Osteocyte (in vitro differentiated cells): ENCODE measurements at places on chromosomes 3 and 15.
A peak's percentile ranks its signal among the peaks of the same experiment; 100 is the strongest.

DNA sequence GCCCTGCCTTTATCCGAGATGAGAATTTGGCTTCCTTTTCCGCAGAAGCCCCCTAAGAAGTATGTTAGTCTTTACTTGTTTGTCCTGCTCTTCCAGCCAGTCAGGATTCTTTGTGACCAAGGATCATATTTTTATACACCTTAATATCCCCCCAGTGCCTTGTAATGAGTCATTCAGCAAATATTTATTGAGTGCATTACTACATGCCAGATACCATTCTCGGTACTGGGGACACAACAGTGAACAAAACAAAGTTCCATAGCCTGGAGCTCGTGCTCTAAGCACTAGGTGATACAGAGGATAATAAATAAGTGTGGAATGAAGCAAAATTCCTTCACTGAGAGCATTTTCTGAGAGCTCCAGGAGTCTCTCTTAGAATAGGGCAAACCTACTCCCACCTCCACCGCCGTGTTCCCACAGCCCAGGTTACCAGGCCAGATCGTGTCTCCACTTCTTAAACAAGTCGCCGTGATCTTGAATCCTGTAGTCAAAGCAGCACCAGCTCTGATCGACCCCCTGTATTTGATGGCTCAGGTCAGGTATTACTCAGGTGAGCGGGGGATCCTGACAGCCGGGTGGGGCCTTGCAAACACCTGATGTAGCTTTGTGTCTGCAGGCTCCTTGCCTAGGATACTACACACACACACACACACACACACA, 18.5 kb downstream of the TTC21A start:
- H3K27me3 ChIP-seq, result no peaks in the 10 kb centered on the region
- peaks cover 2% of the 10 kb centered on the region for H3K36me3 ChIP-seq
- no peak for DNase-seq
- no peak overlapping the region for H3K4me3 ChIP-seq
- peaks cover 26% of the 10 kb centered on the region for H3K4me1 ChIP-seq

- H3K4me1 ChIP-seq, result peaks cover 6% of the 10 kb centered on the region
- no peaks in the 10 kb centered on the region for H3K36me3 ChIP-seq
- no peak overlapping the region for H3K27ac ChIP-seq
- peaks cover 85% of the 10 kb centered on the region for H3K27me3 ChIP-seq
- DNase-seq, result no peak
Measured at GRCh38 chr3:194168994-194169393, 33.0 kb downstream of the HES1 start.

DNA sequence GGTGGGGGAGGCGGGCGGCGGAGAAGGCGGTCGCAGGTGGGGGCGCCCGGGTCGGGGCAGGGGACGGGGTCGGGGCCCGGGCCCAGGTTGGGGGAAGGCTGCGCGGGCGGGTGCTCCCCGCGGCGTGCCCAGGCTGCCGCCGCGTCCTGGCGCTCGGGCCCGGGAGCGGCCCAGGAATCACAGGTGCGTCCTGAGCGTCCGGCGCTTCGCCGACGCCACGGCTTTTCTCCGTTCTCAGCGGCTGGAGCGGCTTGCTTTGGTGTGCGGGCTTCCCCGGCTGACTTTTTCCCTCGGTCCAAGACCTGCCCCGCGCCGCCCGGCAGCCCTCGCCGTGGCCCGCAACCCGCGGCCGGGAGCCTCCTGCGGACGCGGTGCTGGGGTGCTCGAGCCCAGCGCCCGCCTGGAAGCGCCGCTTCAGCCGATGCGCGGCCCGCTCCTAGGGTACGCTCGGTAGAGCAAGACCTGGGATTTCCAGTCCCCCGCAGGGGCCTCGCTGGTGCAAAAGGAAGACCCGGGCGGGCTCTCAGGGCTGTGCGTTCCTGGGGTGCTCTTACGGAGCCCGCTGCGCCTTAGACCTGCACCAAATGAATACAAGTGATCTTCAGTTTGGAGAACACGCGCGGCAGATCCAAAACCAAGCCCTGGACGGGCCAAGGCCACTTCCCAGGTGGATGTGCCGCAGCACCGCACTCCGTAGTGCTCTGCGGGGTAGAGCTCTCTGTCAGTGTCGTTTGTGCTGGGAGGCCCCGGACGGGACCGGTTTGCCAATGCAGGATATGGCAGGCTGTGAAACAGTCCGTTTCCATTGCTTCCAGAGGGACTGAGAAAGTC, 639 bp downstream of the NIPA1 start:
- DNase-seq, result no peak
- peak overlapping the region; percentile 78 for H3K4me3 ChIP-seq
- peaks cover 6% of the 10 kb centered on the region for H3K36me3 ChIP-seq
- H3K27me3 ChIP-seq, result no peaks in the 10 kb centered on the region

DNA sequence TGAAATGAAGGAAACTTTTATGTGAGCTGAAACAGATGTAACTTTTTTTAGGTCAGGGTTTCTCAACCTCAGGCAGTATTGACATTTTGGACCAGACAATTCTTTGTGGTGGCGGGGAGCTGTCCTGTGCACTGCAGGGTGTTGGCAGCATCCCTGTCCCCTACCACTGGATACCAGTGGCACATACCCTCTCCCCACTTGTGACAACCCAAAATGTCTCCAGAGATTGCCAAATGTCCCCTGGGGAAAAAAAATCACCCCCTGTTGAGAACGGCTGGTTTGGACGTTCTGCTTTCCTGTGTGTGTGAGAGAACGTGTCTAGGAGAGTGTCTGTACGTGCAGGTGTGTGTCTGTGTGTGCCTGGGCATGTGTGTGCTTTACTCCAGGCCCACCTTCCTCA, 30.7 kb upstream of the GRIP2 start:
- no peak for DNase-seq
- peaks cover 30% of the 10 kb centered on the region for H3K27me3 ChIP-seq
- H3K4me3 ChIP-seq, result no peak overlapping the region

GRCh38 chr15:65470866-65471265, 46.6 kb downstream of the DPP8 start:
- no peak for DNase-seq
- H3K4me3 ChIP-seq, result no peak overlapping the region
- peaks cover 5% of the 10 kb centered on the region for H3K4me1 ChIP-seq
- H3K27me3 ChIP-seq, result no peaks in the 10 kb centered on the region

GRCh38 chr3:159174715-159175692, 373.1 kb downstream of the MFSD1 start:
- H3K36me3 ChIP-seq, result no peaks in the 10 kb centered on the region
- peaks cover 4% of the 10 kb centered on the region for H3K4me1 ChIP-seq
- DNase-seq, result no peak
- H3K27ac ChIP-seq, result no peak overlapping the region

- H3K36me3 ChIP-seq, result no peaks in the 10 kb centered on the region
- no peak for DNase-seq
- peak overlapping the region; percentile 97 for H3K27ac ChIP-seq
- peaks cover 49% of the 10 kb centered on the region for H3K4me1 ChIP-seq
- H3K27me3 ChIP-seq, result no peaks in the 10 kb centered on the region
Measured at GRCh38 chr3:11136830-11137626, 17.3 kb upstream of the HRH1 start.

DNA sequence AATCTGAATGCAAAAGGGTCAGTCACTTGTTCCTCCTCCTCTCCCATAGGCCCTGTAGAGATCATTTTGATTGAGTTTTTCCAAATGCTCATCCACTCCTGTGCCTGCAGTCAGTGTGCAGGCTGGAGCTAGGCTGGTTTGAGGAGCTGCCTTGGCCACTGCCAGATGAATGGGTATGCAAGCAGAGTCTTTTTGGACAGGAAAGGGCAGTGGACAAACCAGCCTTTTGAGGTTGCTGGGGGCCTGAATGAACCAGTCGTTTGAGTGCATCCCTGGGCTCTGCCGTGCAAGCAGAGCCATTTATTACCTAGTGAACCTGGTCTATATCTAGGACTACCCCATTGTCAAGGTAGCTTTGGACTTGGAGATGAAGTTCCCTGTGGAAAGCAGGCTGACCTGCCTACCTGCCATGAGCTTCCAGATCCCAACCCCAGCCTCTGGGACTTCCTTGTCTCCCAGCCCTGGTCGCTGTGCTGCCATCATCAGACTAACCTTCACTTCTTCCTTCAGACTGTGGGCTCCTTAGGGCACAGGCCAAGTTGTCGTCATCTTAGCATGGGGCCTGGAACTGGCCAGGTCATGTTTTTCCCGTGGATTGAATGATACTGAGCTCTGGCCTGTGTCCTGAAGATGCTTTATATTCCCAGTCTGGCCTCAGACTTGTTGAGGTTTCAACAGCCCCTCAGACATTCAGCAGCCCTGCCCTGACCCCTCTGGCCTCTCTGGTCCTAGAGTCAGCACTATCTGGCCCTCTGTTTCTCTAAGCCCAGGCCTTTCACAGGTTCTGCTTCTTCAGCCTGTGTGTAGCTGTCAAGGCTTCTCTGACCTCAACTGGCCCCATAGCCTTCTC, 55.5 kb upstream of the PRR23C start:
- H3K4me1 ChIP-seq, result no peaks in the 10 kb centered on the region
- H3K27me3 ChIP-seq, result peaks cover 21% of the 10 kb centered on the region
- no peak for DNase-seq
- H3K27ac ChIP-seq, result no peak overlapping the region
- H3K4me3 ChIP-seq, result no peak overlapping the region
- no peaks in the 10 kb centered on the region for H3K36me3 ChIP-seq

GRCh38 chr3:9682096-9682495, 21.5 kb upstream of the CPNE9 start:
- H3K4me3 ChIP-seq, result no peak overlapping the region
- H3K4me1 ChIP-seq, result no peaks in the 10 kb centered on the region
- no peak overlapping the region for H3K27ac ChIP-seq
- DNase-seq, result no peak
- H3K36me3 ChIP-seq, result peaks cover 63% of the 10 kb centered on the region
- no peaks in the 10 kb centered on the region for H3K27me3 ChIP-seq

- no peaks in the 10 kb centered on the region for H3K36me3 ChIP-seq
- DNase-seq, result no peak
- no peak overlapping the region for H3K4me3 ChIP-seq
- H3K27ac ChIP-seq, result no peak overlapping the region
- H3K4me1 ChIP-seq, result peaks cover 12% of the 10 kb centered on the region
- peaks cover 2% of the 10 kb centered on the region for H3K27me3 ChIP-seq
Measured at GRCh38 chr15:40118473-40118872, 9.8 kb upstream of the BMF start.

GRCh38 chr3:16546186-16547010, 32.9 kb upstream of the RFTN1 start:
- no peak overlapping the region for H3K4me3 ChIP-seq
- DNase-seq, result no peak
- H3K27ac ChIP-seq, result no peak overlapping the region

DNA sequence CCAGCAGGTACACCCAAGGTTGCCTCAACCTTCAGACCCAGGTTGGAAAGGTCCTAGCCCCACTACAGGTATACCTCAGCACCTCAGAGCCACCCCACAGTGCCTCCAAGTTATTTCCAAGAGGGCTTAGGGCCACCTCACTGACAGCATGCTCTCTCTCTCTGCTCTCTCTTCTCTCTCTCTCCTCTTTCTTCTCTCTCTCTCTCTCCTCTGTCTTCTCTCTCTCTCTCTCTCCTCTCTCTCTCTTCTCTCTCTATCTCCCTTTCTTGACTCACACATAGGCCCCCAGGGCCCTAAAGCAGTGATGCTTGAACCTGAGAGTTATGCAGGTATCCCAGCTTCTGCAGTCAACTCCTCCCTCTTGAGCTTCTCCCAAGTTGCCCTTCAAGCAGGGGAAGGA, 4.2 kb downstream of the CAV3 start:
- no peak overlapping the region for H3K4me3 ChIP-seq
- no peak for DNase-seq
- H3K4me1 ChIP-seq, result peaks cover 31% of the 10 kb centered on the region
- H3K36me3 ChIP-seq, result no peaks in the 10 kb centered on the region

DNA sequence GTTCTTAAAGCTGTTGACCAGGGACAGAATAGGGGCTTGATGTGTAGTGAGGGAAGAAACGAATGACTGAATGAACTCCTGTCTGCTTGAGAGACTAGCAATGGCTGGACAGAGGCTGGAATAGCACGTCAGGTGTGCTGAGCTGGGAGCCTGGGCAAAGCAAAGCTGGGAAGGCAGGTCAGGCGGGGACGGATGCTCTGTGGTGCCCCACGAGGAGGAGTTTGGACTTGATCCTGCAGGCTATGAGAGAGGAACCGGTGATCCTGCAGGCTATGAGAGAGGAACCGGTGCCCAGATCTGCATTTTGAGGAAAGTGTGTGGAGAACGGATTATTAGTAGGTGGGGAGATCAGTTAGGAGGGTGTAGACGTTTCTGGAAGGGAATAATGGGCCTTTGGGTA, 31.3 kb upstream of the PSTPIP1 start:
- no peak overlapping the region for H3K27ac ChIP-seq
- H3K36me3 ChIP-seq, result no peaks in the 10 kb centered on the region
- peaks cover 9% of the 10 kb centered on the region for H3K4me1 ChIP-seq
- peaks cover 25% of the 10 kb centered on the region for H3K27me3 ChIP-seq
- H3K4me3 ChIP-seq, result no peak overlapping the region

DNA sequence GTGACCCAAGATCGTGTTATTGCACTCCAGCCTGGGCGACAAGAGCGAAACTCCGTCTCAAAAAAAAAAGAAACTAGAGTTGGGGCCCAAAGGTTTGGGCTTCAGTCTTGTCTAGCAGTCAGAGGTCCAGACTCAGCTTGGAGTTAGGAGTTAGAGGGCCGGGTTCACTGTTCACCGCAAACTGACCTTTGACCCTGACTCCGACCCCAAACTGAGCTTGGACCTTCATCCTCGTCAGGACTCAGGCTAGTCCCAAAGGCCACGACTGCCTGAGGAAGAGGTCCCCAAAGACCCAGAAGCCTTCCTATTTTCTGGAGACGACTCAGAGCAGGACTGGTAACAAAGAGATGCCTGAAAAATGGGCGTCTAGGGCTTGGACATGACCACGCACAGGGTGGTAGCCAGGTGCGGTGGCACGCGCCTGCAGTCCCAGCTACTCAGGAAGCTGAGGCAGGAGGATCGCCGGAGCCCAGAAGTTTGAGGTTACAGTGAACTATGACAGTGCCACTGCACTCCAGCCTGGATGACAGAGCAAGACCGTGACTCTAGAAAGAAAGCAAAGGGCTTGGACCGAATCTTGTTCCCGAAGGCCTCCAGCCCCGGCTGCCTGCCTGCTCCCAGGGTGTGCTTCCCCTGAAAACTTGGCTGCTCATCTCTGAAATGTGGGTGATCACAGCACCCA, 22.8 kb upstream of the RPL29 start:
- no peaks in the 10 kb centered on the region for H3K27me3 ChIP-seq
- no peak for DNase-seq
- H3K4me1 ChIP-seq, result peaks cover 28% of the 10 kb centered on the region

DNA sequence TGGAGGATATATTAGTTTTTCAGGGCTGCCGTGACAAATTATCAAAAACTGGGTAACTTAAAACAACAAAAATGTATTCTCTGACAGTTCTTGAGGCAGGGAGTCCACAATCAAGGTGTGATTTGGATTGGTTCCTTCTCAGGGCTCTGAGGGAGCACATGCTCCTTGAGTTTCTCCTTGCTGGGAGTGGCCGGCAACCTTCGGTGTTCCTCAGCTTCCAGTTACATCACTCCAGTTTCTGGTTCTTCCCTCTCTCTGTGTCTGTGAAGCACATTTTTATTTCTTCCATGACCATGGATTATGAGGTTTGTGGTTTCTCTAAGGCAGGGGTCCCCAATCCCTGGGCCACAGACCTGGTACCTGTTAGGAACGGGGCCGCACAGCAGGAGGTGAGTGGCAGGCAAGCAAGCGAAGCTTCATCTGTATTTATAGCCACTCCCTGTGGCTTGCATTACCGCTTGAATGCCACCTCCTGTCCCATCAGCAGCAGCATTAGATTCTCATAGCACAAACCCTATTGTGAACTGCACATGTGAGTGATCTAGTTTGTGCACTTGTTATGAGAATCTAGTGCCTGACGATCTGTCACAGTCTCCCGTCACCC, 24.3 kb downstream of the LRRC28 start:
- no peak overlapping the region for H3K27ac ChIP-seq
- H3K4me1 ChIP-seq, result peaks cover 26% of the 10 kb centered on the region
- peaks cover 12% of the 10 kb centered on the region for H3K36me3 ChIP-seq
- DNase-seq, result no peak
- H3K27me3 ChIP-seq, result no peaks in the 10 kb centered on the region

- peak overlapping the region; percentile 62 for H3K27ac ChIP-seq
- H3K4me1 ChIP-seq, result peaks cover 47% of the 10 kb centered on the region
- no peaks in the 10 kb centered on the region for H3K27me3 ChIP-seq
- H3K36me3 ChIP-seq, result no peaks in the 10 kb centered on the region
Measured at GRCh38 chr15:60406513-60407414, 9.0 kb upstream of the ANXA2 start.
